ENCODE measurements at places on chromosomes 1 and 21. TPM values are rescaled to one million over a fixed set of nuclear protein-coding genes. Genes with fewer than 3 reads are reported as not detected.

TAL1 gene
- 1.8 TPM for total RNA-seq

GNG4 gene
- total RNA-seq, result 47.7 TPM

DNA sequence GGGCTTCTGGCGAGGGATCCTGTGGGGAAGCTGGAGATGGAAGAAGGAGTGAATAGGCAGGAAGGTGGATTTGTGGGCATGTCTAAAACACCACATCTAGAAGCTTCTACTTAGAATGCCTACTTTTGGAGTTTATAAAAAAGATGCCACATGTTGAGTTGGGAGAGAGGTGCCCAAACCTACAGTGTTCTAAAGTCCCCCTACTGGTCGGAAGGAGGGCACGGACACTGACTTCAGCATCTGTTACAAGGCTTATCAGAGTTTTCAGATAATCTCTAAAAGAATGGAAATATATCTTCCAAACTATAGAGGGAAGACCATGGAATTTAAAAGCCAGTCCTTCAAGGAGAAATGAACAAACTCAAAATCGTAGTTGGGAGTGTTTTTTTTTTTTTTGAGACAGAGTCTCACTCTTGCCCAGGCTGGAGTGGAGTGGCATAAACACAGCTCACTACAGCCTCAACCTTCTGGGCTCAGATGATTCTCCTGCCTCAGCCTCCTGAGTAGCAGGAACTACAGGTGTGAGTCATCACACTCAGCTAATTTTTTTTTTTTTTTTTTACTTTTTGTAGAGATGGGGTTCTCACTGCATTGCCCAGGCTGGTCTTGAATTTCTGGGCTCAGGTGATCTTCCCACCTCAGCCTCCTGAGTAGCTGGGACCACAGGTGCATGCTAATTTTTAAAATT is 14.8 kb downstream of the IBA57 start:
- DNase-seq, result no peak

GRCh38 chr1:107532318-107532717 is 391.5 kb downstream of the NTNG1 start:
- DNase-seq, result no peak

DNA sequence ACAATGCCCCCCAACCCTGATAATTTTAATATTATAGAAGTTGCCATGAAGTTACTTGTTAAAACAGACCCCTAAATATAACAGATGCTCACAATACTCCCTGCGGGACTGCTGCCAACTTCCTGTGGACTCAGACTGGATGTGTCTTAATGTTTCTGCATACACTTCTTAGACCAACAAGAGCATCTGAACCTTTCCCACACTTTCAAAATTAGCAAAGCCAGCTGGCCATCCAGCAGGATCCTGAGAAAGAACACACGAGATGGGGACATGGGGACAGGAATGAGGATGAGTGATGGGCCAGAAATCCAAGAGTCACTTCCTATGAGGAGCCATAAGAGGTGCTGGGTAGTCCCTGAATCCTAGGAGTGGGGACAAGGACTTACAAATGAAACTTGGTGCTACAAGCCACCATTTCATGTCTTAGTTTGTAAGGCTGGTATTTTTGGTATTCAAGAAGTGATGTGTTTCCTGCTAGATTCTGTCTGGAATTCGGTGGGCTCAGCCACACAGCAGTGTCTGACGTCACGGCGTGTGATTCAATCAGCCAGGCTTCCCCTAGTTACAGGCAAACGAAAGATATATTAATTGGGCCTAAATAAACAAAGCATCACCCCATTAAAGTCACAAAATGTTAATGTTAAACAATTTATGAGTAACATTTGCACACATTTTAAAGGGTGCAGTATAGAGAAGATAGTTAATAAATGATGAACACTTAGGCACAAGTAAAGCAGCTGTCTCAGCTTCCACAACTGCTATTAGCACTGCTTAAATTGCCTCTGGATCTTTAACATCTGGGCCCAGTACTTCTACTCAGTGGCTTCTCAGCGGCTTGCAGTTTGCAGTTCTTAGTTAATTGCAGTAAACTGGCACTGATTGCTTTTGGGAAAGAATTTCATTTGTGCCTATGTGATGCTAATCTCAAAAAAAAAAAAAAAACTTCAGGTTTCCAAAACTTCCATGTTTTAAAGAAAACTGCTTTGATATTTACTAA is 41.2 kb upstream of the RGS8 start:
- no peak for DNase-seq
